Hematopoietic multipotent progenitor cell treated with erythropoietin and hydrocortisone succinate and interleukin-3 and kit ligand, for 4 days (in vitro differentiated cells): ENCODE measurements at places on chromosomes 4 and X.

DNA sequence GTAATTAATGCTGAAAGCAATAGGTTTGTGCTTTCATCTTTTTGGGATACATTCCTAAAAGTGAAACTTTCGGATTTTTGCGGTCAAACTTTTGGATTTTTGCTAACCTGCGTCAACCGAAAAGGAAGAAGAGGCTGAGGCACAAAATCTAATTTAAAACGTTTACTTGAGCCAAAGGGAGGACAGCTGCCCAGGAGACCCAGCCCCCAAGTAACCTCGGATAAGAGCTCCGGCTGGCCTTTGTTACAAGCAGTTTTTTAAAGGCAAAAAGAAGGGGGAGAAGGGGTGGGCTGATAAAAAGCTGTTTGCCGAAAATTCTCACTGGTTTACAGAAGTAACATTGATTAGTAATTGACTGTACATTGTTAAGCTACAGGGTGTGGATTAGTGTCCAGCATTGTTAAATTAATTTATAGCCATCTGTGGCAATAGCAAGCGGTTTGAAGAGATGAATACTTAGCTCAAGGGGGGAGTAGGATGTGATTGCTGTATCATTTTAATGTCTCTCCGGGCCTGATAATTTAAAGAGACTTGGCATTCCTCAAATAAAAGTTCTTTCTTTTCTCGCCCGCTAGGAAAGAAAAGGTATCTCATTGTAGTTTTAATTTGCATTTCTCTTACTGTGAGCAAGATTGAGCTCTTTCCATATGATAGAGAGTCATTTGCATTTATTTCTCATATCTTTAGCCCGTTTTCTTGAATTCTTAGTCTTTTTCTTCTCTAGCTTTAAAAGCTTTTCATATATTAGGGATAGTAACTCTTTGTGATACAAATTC, 59.1 kb upstream of the USP9X start:
- no peak for DNase-seq

- DNase-seq = no peak
Observed at GRCh38 chr4:156321203-156321602, 367.5 kb upstream of the CTSO start.

DNA sequence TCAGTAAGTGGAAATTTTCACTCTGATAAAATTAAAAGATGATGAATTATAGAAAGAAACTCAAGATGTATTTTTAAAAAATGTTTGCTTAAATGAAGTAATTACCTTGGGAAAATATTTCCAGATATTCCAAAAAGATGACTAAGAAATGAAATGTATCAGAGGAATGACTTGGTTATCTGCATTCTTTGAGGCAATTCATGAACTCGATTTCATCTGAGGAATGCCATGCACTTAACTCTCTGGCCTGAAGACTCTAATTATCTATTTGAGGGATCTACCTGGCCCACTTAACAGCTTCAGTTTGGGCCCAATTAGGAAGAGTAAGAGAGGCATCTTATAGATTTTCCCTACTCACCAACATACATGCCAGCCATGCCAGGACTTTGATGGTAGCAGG, 182.3 kb downstream of the INPP4B start:
- DNase-seq = no peak

DNA sequence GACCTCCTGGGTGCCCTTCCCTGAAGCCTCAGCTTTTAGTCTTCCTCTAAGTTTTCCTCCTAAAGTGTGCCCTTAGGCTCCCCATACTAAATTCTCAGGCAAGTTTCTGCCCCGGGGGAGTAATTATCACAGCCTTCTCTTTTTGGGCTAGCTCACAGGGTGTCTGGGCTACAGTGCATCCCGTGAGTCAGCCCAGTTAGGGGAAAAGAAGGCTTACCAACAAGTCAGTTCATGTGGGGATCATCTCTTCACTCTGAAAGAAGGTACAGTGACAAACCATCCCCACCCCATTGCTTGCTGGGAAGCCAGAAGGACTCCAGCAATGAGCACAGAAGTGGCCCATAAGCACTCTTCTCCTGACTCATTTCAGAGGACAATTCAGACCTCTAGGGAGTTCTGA, 134.7 kb upstream of the FAM9C start:
- no peak for DNase-seq

GRCh38 chr4:79603681-79604080, 195.7 kb upstream of the GK2 start:
- DNase-seq = peak; percentile 83

DNA sequence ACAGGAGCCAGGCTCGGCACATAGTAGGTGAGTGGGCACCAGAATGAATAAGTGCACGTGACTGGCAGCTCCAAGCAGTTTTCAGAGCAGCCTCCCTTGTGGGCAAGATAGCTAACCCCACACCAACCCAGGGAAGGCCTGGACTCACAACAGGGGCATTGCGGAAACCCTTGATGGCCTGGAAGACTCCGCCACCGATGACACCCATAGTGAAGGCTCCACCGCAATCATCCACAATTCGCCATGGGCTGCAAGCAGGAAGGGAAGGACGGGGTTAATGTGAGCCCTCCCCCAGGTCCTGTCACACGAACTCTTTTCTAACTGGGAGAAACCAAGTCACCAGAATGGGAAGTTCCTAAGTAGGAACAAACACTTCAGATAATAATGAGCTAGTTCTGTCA, 957 bp downstream of the TIMM17B start:
- DNase-seq = no peak

- DNase-seq = no peak
Observed at GRCh38 chr4:37742149-37742548, 56.0 kb upstream of the RELL1 start.

DNA sequence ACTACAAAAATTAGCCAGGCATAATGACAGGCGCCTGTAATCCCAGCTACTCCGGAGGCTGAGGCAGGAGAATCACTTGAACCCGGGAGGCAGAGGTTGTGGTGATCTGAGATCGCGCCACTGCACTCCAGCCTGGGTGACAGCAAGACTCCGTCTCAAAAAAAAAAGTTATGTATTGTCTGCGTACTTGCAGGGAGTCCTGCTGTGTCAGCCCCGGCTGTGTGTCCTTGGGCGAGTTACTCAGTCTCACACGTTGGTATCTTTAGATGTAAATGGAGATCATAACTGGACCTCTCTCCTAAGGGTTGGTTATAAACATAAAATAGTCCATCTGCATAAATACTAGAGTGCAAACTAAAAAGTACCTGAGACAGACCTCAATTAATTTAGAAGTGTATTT, 22.7 kb upstream of the TBC1D14 start:
- DNase-seq = peak; percentile 12

DNA sequence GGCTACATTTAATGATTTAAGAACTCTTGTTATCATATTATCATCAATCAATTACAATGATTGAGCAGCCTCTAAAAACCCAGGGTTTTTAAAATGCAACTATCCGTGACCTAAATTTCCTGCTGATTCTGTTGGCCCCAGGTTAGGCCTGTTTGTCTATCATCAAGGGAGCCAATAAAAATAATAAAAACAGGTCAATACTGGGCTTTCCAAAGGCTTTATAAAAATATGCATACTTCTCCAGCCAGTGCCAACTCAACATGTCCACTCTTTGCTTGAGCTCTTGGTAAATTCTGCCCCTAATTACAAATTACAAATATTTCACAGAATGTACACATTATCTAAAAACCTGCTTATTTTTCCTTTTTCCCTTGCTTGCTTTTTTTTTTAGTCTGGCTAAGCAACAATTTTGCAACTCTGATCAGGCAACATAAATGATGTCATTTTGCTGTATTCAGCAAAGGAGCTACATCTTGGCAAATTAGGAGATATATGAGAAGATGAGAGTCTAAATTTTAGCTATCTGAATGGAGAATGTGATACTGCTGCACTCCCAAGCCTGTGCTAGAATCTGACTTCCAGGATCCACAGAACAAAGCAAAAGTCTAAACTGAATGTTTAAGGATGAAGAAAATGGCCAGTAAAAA, 204.0 kb downstream of the SCFD2 start:
- no peak for DNase-seq

DNA sequence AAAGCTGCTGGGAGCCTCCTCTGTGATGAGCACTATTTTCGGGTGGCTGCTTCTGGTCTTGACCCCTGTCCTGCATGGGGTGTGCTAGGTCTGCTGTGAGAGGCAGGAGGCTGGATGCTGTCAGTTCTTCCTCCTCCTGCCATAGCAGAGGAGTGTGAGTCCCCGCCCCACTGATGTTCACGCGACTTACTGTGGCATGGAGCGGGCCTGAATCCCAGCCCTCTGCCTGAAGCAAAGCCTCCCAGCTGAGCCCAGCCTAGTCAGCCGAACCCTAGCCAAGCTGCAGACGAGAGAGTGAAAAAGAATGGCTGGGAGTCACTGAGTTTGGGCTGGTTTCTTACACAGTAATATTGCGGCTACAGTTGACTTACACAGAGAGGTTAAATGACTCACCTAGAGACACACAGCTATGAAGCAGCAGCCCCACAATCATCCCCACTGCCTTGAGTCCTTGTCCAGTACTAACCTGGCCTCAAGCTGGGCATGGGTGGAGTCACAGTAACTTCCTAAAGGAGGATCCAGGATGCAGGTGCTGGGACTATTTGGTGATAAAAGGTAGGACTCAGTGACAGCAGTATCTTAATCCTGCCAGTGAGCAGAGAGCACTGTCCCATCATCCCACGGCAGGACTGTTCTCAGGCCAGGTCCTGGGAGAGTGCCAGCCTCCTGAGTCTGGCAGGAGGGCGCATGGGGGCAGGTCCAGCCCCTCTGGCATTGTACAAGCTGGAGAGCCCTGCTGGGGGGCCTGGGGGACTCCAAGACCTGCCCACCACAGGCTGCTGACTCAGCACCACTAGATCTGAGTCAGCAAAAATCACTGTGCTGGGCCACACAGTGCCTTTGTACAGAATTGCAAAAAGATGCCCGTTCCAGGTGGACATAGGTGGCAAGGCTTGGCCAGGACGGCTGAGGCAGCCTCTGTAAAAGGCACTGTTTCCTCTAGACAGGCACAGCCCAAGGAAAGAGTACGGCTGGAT, 60.4 kb upstream of the CRMP1 start:
- DNase-seq = no peak

GRCh38 chr4:140673729-140674128, 82.5 kb downstream of the TBC1D9 start:
- no peak for DNase-seq

- DNase-seq = peak; percentile 68
Observed at GRCh38 chr4:7673121-7673520, 238.4 kb upstream of the PSAPL1 start.

DNA sequence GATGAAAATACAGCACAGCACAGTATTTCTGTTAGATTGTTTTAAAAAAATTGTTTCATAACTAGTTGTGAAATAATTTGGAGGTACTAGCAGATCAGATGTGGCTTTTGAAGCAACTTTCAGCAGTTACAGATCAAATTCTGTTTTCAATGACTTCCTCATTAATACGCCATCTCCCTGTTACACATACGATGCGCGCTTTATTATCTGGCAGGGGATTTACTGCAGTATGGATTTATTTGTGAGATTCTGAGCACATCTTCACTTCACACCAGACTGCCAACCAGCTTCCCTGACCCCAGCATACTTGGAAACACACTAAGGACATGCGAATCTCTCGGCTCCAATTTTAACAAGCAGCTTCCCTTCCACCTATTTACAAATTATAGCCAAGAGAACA, 235.5 kb upstream of the DIAPH2 start:
- DNase-seq = peak; percentile 55

GRCh38 chrX:139204571-139204897, 326.0 kb upstream of the F9 start:
- DNase-seq = peak; percentile 3

DNA sequence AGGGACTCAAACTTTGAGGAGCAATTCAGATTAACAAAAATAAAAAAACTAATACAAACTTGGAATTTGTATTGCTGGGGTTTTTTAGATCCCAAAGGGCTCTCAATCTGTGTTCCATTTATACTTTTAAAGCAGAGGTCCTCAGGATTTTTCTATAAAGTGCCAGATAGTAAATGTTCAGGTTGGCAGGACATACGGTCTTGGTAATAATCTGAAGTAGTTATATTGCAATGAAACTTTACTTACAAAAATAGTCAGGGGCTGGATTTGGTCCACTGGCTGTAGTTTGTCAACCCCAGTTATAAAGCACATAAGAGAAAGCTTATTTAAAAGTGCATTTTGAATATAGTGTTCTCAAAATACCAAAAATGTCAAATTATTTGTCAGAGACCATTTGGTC, 164.1 kb upstream of the CTSO start:
- no peak for DNase-seq

DNA sequence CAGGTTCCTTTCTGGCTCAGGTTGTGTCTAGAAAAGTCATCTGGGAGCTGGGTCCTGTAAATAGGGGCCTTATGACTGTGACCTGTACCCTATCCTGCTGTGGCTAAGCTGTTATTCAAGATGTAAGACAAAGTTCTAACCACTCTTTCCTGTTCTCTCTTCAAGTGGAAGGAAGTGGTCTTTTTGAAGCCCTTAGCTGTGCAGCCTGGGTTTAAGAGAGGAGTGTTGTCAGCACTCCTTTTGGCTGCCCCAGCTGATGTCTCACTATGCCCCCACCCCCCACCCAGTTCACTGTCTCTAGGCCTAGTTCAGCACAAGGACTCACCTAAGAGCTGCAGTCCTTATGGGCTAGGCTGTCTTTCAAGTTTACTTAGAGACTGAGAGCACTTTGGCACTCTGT, 1069.5 kb downstream of the FAM133A start:
- peak; percentile 74 for DNase-seq

- DNase-seq = no peak
Observed at GRCh38 chr4:121875652-121876051, 5.4 kb upstream of the BBS7 start.

DNA sequence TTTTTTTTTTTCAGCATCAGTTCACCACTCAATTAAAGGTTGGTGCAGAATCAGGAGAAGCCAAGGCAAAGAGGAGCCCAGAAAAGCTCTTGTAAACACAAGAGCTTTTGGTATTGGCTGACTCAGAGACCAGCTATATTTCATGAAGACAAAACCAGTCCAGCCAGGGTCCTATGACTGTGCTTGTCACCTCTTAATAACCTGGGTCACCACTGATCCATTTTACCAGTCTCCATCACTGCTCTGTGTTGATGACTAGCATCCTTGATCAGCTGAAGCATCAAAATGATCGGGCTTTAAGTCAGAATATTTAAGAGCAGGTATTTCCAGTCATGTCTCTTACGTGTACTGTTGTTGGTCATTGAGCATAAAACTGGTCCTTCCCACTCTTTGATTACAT, 237.9 kb downstream of the PACRGL start:
- DNase-seq = no peak

DNA sequence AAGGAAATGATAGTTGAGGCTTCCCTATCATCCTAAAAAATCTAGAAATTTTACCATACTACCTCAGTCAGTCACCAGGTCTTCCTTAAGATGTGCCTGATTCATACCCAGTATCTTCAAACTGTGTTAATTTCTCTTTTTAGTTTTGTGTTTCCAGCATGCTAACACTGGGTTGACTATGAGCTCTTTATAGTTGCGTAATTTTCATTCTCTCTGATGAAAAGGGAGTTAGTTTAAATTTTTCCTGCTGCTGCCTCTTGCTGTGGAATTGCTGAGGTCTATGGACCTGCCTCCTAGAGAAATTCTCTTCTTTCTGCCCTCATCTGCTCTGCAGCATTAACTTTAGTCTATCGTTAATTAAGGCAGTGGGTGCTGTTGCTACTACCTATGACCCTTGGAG, 66.6 kb downstream of the BANK1 start:
- DNase-seq = no peak

DNA sequence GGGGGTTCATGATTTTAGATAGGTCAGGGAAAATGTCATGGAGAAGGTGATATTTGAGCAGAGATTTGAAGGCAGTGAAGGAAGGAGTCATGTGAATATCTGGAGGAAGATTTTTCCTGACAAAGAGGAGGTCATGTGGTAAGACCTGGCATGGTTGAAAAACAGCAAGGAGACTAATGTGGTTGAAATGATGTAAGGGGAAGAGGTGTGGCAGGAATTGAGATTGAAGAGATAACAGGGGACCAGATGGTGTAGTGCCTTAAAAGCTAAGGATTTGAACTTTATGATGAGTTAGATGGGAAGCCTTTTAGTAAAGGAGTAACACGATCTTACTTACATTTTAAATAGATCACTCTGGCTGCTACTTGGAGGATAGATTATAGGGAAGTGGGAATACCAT, 210.9 kb downstream of the RTL9 start:
- peak; percentile 15 for DNase-seq
